ENCODE measurements at places on chromosomes 6 and 20.
A peak's percentile ranks its signal among the peaks of the same experiment; 100 is the strongest.

DNA sequence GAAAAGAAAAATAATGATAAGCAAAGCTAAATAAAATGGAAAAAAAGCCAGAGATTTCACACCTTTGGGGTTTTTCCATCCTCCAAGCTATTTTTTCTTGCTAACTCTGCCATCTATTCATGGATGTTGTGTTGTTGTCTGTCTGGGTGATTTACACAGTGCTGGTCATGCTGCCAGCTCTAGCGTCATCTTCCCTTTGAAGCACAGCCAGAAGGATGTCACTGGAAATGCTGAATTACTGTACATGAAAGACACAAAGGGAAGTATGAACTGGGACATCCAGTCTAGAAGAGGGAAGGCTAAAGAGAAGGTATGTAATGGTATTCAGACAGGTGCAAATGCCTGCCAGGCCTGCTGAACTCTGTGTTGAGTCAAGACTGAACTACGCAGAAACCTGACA is 241.9 kb upstream of the STXBP5 start:
- no peak for DNase-seq

- DNase-seq: no peak
Measured at GRCh38 chr20:17735959-17736621, 36.3 kb downstream of the BANF2 start.

- DNase-seq: no peak
Measured at GRCh38 chr20:2395136-2395535, 14.4 kb downstream of the TGM6 start.

DNA sequence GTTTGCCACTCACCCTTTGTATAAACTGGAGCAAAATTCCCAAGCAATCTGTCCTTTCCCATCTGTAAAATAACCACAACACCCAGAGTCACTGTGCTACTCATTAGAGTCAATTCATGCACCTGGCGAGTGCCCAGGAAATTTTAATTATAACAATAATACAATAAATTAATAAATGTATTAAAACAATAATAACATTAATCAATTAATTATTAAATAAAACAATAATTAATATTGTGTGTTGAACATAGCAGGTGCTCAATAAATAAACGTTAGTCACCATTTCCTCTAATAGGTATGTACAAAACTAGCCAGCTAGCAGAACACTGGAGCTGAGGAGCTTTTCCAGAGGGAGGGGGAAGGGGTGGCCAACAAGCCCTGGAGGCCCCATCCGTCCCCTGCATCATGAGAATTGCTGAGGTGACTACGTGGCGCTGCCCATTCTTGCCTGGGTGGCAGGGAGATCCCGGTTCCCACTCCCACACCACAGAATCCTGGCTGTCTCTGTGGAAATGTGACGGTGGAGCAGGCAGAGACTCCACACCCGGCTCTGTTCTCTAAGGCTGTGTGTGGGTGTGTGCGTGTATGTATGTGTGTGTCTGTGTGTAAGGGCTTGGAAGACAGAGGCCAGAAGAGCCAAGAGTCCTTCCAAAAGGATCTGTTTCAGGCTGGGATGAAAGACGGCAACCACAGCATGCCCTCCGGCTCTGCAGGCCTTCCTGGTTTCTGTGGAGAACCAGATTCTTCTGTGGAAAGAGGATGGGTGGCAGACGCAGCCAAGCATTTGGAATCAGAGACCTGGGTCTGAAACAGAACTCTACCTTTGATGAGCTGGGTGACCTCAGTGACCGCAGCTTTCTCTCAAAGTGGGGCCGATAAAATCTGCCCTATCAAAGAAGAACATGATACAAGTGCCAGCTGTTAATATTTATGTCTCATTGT is 18.8 kb upstream of the EZR start:
- DNase-seq: no peak

GRCh38 chr20:11271319-11271718 is 597.5 kb upstream of the JAG1 start:
- no peak for DNase-seq

- DNase-seq: no peak
Measured at GRCh38 chr6:37732688-37733087, 35.0 kb upstream of the MDGA1 start.

DNA sequence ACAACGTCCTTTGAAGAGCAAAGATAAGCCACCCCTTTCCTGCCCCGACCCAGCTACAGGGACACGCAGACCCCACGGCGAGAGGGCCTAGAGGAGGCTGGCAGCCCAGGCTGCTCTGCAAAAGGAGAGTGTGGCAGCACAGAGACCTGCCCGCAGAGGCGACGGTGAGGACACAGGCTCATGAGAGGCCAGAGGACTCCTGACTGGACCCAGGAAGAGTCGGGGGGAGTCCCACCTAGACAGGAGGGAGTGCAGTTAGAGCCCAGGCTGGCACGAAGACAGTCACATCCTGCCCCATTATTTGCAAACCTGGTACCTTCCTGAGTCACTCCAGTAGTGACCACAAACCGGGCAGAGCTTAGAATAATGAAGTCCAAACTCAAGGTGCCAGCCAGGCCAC is 227.7 kb upstream of the CDH4 start:
- no peak for DNase-seq

GRCh38 chr20:24479595-24479994 is 10.2 kb downstream of the SYNDIG1 start:
- DNase-seq: no peak

DNA sequence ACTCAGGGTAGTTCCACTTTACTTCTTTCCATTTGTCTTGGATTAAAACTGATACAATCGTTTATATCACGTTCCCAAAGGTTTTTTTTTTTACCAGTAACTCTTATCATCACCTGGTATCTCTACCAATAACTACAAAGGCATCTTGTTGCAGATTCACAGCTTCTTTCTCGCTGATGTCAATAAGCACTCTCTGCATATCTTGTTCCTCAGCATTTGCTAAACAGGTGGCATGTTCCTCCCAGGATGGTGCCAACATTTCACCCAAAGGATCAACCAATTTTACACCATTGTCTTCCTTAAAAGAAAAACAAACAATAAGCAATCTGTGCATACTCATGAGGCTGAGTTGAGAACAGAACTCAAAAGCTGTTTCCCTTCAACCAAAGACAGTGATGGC is 4.6 kb downstream of the PGM3 start:
- DNase-seq: no peak

DNA sequence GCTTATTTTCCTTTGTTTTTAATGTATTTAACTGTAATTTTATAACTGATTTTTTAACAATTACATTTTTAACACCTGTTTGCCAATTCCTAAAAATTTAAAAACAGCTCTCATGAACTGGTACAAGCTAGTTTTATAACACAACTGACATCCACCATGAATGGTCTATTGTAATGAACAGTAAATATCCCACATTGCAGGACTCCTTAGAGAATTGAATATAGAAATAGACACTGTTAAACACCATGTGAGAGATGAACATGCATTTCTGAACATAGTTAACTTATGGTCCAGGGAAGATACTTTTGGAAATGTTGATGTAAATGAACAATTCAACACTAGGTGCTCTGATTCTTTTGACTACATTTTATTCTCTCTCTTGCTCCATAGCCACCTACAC is 195.1 kb upstream of the GMDS start:
- no peak for DNase-seq

DNA sequence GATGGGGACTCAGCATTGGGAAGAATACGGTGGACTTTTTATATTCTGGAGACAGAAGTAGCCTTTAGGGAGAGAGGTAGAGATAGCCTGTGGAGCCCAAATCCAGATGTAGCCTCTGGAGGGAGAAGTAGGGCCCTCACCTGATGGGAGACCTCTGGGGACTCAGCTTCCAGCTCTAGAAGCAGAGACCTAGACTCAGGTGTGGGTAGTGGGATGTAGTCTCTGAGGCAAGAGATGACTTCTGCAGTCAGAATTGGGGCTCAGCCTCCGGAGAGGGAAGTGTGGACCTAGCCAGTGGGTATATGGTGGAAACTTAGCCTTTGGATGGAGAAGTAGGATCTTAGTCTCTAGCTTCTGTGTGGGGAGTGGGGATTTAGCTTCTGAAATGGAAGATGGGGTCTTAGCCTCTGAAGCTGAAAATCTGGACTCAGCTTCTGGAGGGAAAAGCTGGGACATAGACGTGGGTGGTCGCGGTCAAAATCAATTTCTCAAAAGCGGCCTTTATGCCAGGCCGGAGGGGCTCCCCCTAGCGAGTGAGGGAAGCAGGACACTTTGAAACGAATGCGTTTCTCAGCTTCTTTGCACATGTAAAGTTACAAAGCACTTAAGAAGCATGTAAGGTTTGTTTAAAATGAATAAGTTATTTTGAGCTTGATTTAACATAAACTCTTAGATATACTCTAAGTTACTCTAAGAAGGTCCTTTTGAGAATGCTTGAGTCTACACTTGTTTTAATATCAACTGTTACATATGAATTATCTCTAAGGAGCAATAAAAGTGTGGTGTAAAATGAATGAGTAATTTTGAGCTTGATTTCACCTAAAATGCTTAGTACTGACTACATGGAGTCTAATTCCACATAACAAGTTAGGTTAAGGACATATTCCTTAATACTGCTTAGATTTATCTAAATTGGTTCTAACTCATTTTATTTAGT is 12.9 kb upstream of the ZNF343 start:
- no peak for DNase-seq

GRCh38 chr6:37705239-37706051 is 7.8 kb upstream of the MDGA1 start:
- DNase-seq: peak; percentile 55

DNA sequence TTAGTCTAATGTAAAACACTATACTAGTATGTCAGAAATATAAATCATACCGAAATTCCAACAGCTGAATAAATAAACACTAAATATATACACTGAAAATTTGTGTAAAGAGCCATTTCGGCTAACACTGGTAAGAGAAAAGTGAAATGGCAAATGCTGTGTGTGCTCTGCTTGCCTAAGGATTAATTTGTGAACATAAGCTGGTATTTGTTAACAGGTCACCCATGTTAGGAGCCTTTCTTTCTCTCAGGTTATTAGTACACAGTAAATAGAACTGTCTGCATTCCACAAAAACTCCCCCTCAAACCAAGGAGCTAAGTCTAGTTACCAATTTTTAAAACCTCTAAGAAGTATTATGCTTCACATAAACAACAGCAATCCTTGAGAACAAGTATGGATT is 27.0 kb downstream of the ELOVL5 start:
- no peak for DNase-seq

GRCh38 chr6:91317247-91317835 is 730.5 kb upstream of the MAP3K7 start:
- no peak for DNase-seq

DNA sequence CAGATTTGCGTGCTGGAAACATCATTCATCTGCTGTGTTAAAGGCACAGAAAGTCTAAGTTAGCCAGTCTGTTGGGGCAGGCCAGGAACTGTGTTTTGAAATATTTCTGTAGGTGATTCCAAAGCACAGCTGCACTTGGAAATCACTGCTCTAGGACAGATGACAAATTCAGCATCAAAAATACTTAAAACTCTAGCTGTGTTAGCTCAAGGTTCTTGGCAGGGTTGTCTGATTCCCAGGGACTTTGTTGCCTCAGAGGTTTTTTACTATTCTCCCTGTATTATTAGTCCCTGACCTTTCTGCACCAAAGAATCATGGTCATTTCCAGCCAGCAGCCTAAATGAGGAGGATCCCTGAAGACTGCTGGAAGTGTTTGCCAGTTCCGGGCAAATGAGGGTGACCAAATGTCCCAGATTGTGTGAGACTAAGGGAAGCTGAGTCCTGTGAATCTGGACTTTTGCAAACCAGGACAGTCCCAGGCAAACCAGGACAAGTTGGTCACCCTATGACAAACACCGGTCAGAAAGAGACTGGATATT is 84.3 kb upstream of the TMEM30A start:
- DNase-seq: no peak

DNA sequence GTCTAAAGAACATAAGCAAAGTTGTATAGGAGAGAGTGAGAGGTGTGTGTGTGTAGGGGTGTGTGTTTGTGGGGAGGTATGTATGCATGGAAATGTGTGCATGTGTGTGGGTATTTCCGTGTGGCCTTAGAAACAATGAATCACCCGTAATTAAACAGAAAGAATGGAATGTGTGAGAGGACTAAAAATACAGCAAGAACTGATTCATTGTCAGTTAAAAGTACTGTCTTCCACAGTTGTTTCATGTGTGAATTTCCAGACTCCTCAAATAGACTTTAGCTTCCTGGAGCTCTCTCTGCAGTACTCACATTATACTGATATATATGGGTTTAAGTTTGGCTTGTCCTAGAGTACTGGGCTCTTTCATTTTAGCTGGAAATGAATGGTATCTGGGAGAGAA is 145.7 kb downstream of the RIMS1 start:
- DNase-seq: no peak
